ENCODE measurements at places on chromosomes 12 and 14. TPM values are rescaled to one million over a fixed set of nuclear protein-coding genes. Genes with fewer than 3 reads are reported as not detected.

Gene ITGB7
- 0.97 TPM for total RNA-seq

Gene RASSF8
- total RNA-seq: 26.7 TPM

Gene GDF3
- not detected for total RNA-seq

Gene LMNTD1
- not detected for total RNA-seq

DNA sequence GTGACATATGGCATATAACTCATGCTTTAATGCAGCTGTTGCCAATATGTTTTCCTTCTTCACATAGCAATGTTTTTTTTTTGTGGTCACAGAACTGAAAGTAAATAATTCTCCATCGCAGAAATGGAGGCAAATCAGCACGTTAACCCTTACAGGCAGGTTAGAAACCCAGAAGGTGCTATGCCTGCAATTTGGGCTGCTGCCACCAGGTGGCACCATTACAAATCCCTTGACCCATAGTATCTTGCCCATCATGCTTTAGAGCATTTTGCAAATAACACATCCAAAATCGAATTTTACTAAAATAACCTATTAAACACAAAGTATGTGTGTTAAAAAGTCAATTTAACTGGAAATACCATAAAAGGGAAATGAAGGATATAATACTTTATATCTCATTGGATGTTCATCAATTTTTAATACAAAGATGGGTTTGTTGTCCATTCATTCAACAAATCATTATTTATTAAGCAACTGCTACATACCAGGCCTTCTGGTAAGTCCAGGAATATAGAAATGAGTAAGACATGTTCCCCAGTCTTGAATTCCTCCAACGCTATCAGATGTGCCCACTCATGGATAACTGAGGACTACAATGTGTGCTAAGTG is 340.1 kb downstream of the GLT1D1 start:
- no peak for DNase-seq

GRCh38 chr12:114403690-114404066 is 2.3 kb downstream of the TBX5 start:
- peak; percentile 71 for DNase-seq

- DNase-seq: no peak
These were observed 124.8 kb upstream of the CPM start for GRCh38 chr12:69057742-69058141.

- DNase-seq: no peak
These were observed 36.5 kb upstream of the SELPLG start for GRCh38 chr12:108670066-108670631.

Data from Right ventricle myocardium superior (tissue), 1 donor.